ENCODE measurements at places on chromosomes 2 and 18.

- no peak for DNase-seq
Observed at GRCh38 chr2:114472246-114472645, 29.8 kb downstream of the DPP10 start.

DNA sequence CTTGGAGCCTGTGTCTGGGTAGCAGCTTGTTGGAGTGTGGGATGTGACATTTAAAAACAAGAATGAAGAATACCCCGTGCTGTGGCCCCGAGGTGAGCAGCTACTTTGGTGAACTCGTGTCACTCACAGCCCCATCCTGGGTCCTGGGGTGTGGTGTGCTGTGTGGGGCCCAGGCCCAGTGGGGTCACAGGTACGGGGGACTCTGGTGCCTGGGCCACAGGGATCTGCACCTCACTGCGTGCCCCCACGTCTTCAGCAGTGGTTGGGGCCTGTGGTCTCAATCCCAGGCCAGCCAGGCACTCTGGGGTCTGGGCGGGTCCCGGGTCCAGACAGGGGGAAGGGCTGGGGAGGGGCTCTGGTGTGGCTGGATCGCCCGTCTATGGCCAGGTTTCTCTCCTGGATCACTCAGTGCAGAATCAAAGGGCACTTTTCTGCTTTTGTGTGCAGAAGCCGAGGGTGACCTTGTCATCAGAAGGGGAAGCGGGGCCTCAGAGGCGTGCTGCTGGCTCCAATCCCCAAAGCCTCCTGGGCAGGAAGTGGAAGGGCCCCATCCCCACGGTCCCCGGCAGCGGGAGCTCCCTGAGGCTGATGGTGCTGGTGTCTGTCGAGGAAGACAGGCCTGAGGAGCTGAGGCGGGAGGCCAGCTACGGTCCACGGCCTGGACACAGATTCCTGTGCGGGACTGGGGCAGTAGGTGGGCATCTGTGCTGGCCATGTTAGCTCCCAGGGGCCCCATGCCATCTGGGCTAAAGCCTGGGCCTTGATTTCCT, 1.4 kb downstream of the GPR35 start:
- peak; percentile 29 for DNase-seq

DNA sequence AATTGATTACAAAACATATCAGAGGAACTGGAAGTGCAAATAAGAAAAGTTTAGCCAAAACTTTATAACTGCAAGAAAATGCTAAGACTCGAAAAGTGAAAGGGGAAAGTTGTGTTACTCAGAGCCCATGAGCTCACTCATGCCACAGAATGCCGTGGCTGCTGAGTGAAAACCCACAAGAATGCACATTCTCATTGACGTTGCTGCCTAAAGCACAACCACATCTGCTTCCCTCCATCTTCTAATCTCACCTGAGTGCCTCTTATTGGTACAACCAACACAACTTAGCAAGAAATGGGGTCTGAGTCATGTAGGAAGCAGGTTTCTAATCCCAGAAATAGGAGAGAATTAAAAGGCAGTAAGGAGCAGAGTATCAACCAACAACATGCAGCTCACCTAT, 259.7 kb downstream of the LNPK start:
- DNase-seq = no peak

DNA sequence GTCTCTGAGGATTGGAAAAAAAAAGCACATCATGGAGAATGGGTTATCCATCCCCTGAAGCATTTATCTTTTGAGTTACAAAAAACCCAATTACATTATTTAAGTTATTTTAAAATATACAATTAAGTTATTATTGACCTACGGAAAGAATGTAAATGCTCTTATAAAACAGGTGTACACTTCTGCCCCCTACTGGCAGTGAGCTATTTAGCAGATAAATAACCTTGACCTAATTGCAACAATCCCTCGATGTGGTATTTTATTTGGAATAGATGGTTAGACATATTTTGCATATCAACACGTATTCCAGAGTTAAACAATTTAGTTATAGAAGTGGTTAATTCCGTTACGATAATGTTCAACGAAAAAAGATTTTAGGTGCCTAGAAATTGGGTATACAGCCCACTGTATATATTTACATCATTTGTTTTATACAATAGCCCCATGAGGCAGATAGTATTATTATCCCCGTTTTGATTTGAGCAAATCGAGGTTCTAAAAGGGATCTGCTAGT, 9.1 kb upstream of the DAW1 start:
- peak; percentile 53 for DNase-seq

DNA sequence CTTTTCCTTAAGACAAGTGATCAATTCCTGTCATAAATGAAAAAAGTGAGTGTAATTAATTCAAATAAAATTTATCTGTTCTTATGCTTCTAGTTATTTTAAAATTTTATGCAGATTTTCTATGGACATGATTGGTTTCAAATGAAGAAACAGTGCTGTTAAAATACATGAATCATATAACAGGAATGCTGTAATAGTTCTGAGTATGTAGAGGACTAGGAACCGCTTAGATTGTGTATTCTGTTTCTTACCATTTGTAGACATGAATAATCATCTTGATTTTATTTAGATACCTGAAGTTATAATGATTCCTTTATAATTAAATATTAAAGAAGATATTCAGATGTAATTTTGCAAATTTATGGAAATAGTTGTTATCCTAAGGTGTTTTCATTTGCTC, 3.5 kb downstream of the ACTR2 start:
- no peak for DNase-seq

DNA sequence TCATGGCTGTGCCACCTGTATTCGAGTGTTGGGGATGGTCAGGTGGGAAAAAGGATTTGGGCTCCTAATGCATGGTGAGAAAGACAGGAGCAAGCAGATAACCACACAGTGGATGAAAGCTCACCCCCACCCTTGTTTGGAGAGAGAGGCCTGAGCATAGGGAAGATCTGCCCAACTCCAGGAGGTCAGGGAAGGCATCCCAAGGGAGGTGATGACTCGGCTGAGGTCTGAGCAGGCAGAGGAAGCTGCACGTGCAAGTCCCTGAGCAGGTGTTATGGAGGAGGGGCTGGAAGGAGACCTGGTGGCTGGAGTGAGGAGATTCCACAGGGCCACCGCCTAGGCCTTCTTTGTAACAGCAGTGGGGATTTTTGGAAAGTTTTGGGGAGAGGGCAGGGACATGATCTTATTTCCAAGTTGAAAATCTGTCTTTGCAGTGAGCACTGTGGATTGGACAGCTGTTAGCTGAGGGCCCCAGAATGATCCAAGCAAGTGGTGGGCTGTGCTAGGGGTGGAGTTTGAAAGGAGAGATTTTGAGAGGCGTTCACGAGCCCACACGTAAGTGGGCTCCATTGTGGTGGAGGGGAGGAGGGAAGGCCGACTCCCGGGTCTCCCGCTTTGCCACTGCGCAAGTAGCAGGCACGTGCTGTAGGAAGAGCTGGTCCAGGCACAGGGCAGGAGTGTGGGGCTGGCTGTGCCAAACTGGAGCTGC, 228.5 kb downstream of the GLI2 start:
- DNase-seq = no peak

- no peak for DNase-seq
Observed at GRCh38 chr2:200821686-200822245, 10.1 kb downstream of the BZW1 start.
